ENCODE measurements at places on chromosomes 2 and 18. TPM values are rescaled to one million over a fixed set of nuclear protein-coding genes. Genes with fewer than 3 reads are reported as not detected.

- no peak overlapping the region for H3K27ac ChIP-seq
- H3K27me3 ChIP-seq = no peaks in the 10 kb centered on the region
- DNase-seq = no peak
- peaks cover 6% of the 10 kb centered on the region for H3K36me3 ChIP-seq
Measured at GRCh38 chr2:8159966-8160603, 521.8 kb upstream of the ID2 start.

DNA sequence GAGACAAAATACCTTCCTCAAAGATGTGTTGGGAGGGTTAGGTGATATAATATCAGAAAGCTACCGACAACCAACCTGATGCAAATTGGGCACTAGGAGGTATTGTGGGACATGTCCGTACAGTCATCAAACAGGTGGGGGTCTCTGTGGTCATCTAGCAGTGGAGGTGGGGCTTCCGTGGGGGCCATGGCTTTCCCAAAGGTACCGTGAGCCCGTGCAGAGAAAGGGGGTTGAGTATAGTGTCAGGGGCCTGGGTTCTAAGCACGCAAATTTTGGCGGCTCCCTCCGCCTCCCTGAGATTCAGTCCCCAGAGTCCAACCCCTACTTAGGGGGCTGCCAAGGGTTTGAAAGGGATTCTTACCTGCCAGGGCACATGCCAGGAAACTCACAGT, 32.6 kb downstream of the HJURP start:
- H3K4me3 ChIP-seq = no peak overlapping the region
- H3K36me3 ChIP-seq = no peaks in the 10 kb centered on the region
- DNase-seq = no peak
- no peaks in the 10 kb centered on the region for H3K27me3 ChIP-seq
- H3K4me1 ChIP-seq = no peaks in the 10 kb centered on the region

The XIRP2 gene
- total RNA-seq = not detected

GRCh38 chr18:77234504-77235365, 14.9 kb upstream of the GALR1 start:
- peaks cover 6% of the 10 kb centered on the region for H3K4me1 ChIP-seq
- no peak overlapping the region for H3K27ac ChIP-seq
- no peak for DNase-seq
- no peaks in the 10 kb centered on the region for H3K36me3 ChIP-seq
- no peak overlapping the region for H3K4me3 ChIP-seq

- no peaks in the 10 kb centered on the region for H3K27me3 ChIP-seq
- DNase-seq = peak; percentile 61
- H3K4me1 ChIP-seq = no peaks in the 10 kb centered on the region
- no peak overlapping the region for H3K4me3 ChIP-seq
Measured at GRCh38 chr18:24543795-24544498, 83.5 kb downstream of the HRH4 start.

The MALL gene
- total RNA-seq = 1.8 TPM
